ENCODE measurements at places on chromosomes 7 and 10.

DNA sequence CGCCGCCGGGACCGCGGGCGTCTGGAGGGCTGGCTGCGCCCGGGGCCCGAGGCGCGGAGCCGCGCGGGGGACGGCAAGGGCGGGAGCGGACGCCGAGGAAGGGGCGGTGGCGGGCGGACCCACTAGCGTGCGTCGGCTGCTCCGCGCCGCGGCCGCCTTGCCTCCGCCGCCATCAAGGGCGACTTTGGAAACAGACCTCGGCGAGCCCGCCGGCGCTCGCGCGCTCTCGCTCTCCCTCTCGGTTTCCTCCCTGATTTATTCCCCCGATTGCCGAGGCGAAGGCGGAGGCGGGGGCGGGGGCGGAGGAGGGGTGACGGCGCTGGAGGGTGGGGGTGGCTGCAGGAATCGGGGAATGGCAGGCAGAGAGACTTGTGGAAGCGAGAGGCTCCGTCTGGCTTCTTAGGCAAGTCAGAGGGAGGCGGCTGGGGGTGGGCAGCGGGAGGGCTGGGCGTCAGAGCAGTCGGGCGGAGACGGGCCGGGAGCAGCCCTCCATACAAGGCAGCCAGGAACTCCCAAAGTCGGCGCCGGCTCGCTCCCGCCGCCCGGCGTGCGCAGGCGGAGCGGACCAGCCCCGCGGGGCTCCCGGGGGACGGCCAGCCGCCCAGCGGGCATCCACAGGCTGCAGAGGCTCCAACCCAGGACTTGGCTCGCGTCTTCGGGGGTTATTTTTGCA, at the start of gene CACNA2D1:
TSS of gene CACNA2D1 (minus strand) at position 231 of the 673 bp plus-strand sequence.
- peak; percentile 87 for DNase-seq

GRCh38 chr7:118918556-118918955, 694.1 kb downstream of the ANKRD7 start:
- DNase-seq, result no peak

GRCh38 chr10:104069613-104070012, 16.1 kb downstream of the COL17A1 start:
- DNase-seq, result no peak

DNA sequence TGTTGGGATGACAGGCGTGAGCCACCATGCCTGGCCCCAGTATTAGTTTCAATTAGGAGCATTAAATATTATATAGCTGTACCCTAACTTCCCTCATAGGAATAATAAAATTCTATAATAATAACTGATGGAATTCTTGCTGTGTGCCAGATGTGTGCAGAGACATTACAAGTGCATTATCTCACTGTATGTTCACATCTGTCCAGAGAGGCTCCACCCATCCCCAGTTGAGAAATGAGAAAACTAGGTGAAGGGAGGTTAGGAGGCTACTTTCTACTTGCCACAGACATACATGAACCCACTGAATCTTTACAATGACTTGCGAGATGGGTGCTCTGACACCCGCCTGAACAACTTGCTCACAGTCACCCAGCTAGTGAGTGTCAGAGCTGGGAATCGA, 3.2 kb downstream of the GALNT17 start:
- DNase-seq, result no peak

GRCh38 chr7:128017460-128017859, 13.8 kb downstream of the LRRC4 start:
- DNase-seq, result no peak

DNA sequence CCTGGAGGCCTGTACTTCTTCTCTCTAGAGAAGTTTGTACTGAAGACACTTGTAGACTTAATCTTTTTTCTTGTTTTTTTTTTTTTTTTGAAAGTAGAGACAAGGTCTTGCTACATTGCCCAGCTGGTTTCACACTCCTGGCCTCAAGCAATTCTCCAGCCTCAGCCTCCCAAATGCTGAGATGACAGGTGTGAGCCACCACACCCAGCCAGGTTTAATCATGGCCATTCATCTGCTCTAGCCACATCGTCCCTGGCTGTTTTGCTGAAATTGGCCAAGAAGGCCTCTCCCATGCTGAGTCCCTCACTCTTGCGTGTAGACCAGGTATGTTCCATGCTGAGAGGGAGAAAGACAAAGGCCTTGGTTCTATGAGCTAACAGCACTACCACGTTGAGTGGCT, 176.2 kb downstream of the JCAD start:
- no peak for DNase-seq

DNA sequence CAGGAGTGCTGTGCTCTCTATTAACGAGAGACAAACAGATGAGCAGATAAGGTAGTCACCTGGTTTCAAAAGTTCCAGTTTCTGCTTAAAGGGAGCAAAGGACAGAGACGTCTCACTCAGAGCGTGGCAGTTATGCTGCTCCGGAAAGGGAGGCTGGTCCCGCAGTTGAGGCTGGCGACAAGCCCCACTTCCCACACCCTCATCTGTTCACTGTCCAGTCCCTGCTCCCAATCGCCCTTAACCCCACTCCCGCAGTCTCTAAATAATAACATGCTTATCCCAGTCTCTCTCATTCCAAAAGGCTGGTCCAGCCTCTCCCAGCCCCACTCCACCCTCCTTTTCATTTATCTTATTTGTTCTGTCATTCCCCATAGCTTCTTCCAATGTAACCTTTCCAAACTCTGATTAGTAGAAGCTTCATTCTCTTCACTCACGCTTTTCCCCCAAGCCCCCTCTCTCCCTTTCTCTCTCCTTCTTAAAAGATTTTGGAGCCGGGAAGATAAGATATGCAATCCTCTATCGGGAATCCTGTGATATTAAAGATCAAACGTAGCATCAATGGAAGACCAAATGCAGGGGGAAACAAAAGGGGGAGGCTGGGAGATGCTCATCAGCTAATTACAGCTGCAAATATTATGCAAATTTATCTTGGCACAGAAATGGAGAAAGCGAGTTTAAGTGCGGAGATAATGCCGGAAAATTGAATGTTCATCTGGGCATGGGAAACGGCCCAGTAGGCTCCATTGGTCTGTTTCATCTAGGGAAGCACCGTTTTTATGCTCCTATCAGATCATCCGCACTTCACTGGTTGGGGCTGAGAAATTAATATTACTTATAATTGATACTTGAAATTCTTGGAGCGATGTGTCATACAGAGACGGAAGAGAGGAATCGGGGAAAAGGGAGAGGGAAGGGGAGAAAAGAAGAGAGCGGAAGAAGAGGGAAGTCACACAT, 16.3 kb upstream of the GATA3 start:
- no peak for DNase-seq
